Stimulated activated CD4-positive, alpha-beta T cell treated with anti-CD3 and anti-CD28 coated beads, TNF-alpha, amount 100 ng/mL, for 24 hours (primary cell): ENCODE measurements at places on chromosomes 6 and 20.

DNA sequence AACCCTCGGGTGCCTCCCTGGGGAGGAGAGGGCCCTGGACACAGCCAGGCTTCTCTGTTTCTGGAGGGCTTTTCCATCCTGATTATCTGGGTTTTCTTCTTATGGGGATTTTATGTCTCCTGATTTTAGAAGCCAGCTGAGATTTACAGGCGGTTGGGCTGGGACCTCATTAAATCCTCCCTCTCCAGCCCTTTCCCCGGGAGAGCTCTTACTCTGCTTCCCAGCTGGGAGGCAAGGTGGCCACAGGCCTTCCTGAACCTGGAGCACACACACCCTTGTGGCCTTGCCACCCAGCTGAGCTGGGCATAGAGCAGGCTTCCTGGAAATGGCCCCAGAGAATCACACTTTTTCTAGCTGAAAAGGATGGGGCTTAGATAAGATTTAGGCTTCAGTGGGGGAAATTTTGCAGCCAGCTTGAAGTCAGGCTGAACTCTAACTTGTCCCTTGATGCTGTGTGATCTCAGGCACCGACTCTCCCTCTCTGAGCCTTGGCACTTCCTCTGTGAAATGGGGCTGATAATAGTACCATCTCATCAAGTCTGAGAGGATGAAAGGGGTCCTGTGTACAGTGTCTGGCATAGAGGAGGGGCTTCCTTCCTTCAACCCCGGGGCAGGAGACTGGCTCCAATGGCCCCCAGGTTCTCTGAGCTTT, 16.6 kb downstream of the VSTM2L start:
- no peak for DNase-seq

DNA sequence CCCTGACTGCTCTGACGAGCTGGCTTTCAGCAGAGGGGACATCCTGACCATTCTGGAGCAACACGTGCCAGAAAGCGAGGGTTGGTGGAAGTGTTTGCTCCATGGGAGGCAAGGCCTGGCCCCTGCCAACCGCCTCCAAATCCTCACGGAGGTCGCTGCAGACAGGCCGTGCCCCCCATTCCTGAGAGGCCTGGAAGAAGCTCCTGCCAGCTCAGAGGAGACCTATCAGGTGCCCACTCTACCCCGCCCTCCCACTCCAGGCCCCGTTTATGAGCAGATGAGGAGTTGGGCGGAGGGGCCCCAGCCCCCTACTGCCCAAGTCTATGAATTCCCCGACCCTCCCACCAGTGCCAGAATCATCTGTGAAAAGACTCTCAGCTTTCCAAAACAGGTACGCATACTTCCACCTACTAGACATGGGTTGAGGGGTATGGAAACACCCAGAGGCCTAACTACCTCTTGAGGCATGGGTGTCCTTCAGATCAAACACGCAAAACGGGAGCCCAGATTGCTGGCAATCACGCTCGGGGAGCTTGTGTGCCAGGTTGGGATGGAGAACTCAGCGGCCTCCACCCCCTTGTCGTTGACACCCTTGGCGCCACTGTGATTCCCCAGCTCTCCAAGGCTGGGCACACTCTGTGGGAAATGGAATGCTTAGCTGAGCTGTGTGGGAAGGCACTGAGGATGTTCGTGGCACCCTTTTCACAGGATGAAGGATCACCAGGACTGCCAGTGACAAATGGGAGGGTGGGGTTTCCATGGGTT, 25.3 kb downstream of the CASS4 start:
- DNase-seq, result no peak

GRCh38 chr6:143449714-143450452, 612 bp downstream of the ADAT2 start:
- DNase-seq, result no peak

DNA sequence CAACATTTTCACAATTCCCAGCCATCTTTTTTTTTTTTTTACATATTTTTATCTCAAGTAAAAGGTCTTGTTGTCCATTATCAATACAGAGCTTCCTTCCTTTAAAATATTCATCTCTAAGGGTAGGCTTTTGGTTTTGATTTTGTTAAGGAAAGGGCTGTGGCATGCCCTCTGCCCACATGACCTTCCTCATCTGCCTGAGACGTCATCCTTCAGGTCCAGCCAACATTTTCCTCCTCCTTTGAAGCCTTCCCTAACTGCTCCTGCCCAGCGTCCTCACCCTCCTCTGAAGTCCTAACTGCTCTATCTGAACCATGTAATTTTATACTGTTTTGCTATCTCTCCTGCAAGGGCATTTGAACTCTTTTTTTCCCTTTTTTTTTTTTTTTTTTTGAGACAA, 73.9 kb upstream of the TGM3 start:
- DNase-seq, result no peak

DNA sequence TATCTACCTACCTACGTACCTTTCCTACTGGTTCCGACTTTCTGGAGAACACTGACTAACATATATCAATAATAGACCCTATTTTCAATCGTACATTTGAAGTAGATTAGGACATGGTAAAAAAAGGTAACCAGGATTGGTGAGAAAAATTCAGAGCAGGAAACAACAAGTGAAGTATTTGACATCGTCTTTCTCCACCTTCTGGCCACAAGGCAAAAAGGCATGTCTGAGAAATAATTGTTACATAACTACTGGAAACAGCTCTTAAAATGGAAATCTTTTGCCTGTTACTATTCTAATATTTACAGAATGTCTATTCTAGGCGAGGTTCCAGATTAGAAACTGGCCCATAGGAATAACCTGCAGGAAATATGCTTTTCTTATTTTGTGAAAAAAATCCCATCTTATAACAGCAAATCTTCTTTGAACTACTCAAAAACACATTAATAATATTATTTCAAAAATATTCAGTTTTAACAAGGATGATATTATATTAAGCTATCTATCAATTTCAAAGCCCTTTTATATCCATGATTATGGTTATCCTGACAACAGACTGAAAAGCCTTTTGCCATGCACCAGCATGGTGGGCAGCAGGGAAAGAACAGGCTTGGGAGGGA, 80.8 kb downstream of the RCAN2 start:
- DNase-seq, result no peak

GRCh38 chr6:93785694-93786030, 366.3 kb upstream of the EPHA7 start:
- DNase-seq, result no peak

DNA sequence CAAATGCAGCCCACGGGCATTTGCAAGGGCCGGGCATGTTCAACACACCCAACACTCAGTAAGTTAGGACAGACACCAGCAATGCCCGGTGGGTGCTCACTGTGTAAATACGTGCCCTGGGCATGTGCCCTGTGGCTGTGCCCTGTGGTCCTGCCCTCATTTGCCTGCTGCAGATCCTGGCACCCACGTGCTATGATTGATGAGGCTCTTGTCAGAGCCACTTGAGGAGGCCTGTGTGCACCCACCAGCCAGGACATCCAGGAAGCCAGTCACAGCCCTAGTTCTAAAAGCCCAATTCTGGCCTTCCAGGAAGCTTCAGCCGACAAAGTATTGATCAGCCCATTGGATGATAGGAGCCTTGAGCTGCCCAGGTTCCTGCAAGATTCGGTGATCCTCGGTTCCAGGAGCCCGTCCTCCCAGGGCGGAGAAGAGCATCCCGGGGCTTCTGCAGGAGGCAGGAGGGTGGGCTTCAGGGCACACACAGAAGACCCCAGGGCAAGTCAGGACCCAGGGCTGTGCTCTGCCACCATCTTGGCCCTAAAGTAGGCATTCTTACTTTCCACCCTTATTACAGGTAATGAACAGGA, 223.9 kb downstream of the PREX1 start:
- DNase-seq, result no peak

GRCh38 chr20:5614506-5614905, 135.7 kb upstream of the SHLD1 start:
- DNase-seq, result no peak
